ENCODE measurements at places on chromosomes 12 and 14. TPM values are rescaled to one million over a fixed set of nuclear protein-coding genes. Genes with fewer than 3 reads are reported as not detected.

The KCNH3 gene
- total RNA-seq: 1.1 TPM

The KRT2 gene
- total RNA-seq: not detected

The HOXC4 gene
- total RNA-seq: 10.1 TPM

The TAS2R31 gene
- 5.5 TPM for total RNA-seq

The LALBA gene
- total RNA-seq: not detected

The SLC25A21 gene
- total RNA-seq: 1.1 TPM

The ZCRB1 gene
- 81.8 TPM for total RNA-seq

The PDE3A gene
- total RNA-seq: 11.3 TPM

The NOVA1 gene
- total RNA-seq: 7.9 TPM

The PLEKHD1 gene
- total RNA-seq: 0.53 TPM

The KRT6C gene
- not detected for total RNA-seq

The SLC48A1 gene
- 11.3 TPM for total RNA-seq

The DBX2 gene
- total RNA-seq: 0.22 TPM

The PIWIL1 gene
- 0.13 TPM for total RNA-seq
